ENCODE measurements at places on chromosomes 1 and 21. TPM values are rescaled to one million over a fixed set of nuclear protein-coding genes. Genes with fewer than 3 reads are reported as not detected.

- peak; percentile 28 for DNase-seq
Observed at GRCh38 chr1:115807723-115808122, 33.2 kb downstream of the NHLH2 start.

Gene SPRR2F
- not detected for total RNA-seq

- DNase-seq, result no peak
Observed at GRCh38 chr1:95578462-95578861, 344.5 kb downstream of the RWDD3 start.

Gene ELAPOR1
- total RNA-seq, result 4.1 TPM

Gene NIPAL3
- total RNA-seq, result 51.8 TPM

- peak; percentile 28 for DNase-seq
Observed at GRCh38 chr21:14591882-14592281, 45.8 kb upstream of the SAMSN1 start.

GRCh38 chr1:214793708-214794107, 190.7 kb downstream of the CENPF start:
- DNase-seq, result no peak

DNA sequence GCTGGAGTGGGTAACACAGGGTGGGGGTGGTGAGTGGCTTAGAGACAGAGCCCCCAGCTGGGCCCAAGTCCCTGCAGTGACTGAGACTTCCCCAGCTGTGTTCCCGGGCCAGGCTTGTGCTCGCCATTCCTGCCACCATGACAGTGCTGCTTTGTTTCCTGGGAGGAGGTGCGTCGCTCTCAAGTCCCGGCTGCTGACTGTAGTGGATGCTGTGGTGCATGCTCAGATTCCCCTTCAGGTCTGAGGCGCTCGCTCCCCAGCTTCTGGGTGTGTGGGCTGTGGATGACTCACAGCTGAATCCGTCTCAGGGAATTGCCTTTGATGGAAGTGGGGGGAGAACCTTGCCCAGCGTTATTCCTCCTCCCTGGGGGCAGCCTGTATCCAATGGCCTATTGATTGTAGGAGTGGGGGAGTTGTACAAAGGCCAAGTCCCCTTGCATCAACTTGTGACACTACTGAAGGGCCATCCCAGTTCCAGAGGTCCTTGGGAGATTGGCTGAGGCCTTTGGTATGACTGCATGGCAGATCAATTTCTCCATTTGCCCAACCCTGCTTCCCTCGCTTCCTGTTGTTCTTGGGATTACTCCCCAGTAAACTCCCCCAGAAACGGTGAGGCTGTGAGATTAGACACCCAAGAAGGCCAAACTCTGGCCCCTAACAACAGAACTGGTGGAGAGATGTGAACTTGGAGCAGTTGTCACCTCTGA, 17.8 kb upstream of the POU3F1 start:
- no peak for DNase-seq

Gene OLIG2
- total RNA-seq, result not detected

Gene SPATA46
- not detected for total RNA-seq

DNA sequence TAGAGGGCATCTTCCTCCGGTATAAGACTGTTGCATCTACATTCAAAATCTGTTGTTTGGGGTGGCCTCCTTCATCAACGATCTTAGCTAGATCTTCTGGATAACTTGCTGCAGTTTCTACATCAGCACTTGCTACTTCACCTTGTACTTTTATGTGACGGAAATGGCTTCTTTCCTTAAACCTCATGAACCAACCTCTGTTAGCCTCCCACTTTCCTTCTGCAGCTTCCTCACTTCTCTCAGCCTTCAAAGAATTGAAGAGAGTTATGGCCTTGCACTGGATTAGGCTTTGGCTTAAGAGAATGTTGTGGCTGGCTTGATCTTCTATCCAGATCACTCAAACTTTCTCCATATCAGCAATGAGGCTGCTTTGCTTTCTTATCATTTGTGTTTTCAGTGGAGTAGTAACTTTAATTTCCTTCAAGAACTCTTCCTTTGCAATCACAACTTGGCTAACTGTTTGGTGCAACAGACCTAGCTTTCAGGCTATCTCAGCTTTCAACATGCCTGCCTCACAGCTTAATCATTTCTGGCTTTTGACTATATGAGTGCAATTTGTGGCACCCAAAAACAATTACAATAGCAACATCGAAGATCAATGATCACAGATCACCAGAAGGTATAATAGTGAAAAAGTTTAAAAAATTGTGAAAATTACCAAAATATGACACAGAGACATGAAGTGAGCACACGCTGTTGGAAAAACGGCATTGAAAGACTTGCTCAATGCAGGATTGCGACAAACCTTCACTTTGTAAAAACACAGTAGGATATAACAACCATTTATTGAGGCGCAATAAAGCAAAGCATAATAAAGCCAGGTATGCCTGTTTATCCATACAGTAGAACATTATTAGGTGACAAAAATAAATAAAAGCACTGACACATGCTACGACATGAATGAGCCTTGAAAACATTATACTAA, 56.7 kb upstream of the GFI1 start:
- DNase-seq, result no peak

DNA sequence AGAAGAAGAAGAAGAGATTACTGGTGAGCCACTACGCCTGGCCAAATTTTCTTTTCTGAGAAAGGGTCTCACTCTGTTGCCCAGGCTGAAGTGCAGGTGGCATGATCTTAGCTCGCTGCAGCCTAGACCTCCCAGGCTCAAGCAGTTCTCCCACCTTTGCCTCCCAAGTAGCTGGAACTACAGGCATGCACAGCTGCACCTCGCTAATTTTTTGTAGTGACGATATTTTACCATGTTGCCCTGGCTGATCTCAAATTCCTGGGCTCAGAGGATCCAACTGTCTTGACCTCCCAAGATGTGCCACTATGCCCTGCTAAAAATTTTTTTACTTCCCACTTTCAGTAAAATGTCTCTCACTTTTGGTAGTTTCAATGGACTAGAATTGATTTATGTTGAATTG, 24.4 kb downstream of the TMEM200B start:
- no peak for DNase-seq

DNA sequence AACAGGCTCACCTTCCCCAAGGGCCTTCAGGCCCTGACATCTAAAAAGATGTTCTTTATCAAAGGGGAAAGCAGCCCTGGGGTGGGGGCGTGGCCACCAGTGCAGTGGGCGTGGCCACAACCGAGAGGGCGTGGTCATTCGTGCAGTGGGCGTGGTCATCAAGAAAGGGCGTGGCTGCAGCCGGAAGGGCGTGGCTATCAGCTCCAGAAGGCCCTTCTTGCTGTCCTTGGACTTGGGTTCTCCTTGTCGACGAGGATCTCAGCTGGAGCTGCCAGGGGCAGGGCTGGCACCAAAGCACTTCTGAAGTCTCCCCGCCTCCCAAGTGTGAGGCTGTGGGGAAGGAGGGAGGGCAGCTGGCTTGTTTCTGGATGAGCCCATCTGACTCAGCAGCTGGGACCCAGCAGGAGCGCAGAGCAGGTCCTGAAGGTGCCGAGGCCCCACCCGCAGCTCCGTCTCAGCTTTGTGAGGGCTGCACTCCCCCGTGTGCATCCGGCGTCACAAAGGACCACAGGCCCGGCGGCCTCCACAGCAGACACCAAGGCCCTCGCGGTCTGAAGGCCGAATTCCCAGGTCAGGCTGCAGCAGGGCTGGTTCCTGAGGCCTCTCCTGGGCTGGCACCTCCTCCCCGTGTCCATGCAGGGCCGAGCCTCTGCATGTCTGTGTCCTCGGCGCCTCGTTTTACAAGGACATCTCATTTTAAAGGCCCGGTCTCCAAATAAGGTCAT, 12.8 kb downstream of the PDE9A start:
- DNase-seq, result peak; percentile 43

- DNase-seq, result no peak
Observed at GRCh38 chr1:13892671-13893325, 192.8 kb downstream of the PRDM2 start.

Gene FCRL6
- total RNA-seq, result not detected

GRCh38 chr1:30525971-30526651, 197.3 kb downstream of the MATN1 start:
- no peak for DNase-seq

Data from activated CD4-positive, alpha-beta memory T cell treated with anti-CD3 and anti-CD28 coated beads, Interleukin-2, amount 10 ng/mL, durations not matched to agents 7 days and 5 days (primary cell).